PC-3 (cell line): ENCODE measurements at places on chromosomes 12 and 14.
A peak's percentile ranks its signal among the peaks of the same experiment; 100 is the strongest.

DNA sequence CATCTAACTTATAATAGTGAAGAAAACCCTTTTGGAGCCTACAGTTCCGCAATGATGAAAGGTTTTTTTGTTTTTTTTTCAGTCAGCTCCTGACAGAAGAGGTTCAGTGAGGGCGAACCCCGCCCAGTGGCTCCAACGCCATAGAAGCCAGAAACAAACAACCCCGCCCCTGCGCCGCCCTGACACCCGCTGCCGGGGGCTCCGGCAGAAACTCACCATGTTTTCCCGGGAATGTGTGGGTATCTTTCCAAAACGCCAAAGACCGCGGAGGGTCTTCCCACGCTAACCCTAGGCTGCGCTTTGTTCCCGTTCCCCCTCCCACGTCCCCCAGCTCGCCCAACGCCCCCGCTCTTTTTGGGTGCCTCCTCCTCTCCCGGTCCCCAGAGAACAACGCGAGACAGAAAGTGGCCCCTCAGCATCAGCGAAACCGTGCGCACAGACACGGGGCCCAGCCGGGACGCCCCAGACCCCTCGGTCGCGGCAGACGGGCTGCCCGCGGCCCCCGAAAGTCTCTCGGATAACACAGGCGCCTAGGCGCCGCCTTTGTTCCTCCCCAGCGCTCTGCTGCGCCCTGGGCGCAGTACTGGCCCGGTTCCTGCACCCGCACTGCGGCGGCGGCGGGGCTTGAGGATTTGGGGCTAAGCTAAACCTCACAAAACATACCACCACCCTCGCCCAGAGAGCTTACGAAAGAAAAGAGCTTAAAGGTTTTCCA, 522 bp downstream of the TUBA1A start:
- H3K27me3 ChIP-seq: no peaks in the 10 kb centered on the region; the same call in 1 of the 2 replicates
- H3K27ac ChIP-seq: peak overlapping the region; percentile 14; the same call in 1 of the 2 replicates
- H3K4me1 ChIP-seq: peaks cover 5% of the 10 kb centered on the region; the same call in 1 of the 2 replicates
- no peaks in the 10 kb centered on the region for H3K36me3 ChIP-seq

DNA sequence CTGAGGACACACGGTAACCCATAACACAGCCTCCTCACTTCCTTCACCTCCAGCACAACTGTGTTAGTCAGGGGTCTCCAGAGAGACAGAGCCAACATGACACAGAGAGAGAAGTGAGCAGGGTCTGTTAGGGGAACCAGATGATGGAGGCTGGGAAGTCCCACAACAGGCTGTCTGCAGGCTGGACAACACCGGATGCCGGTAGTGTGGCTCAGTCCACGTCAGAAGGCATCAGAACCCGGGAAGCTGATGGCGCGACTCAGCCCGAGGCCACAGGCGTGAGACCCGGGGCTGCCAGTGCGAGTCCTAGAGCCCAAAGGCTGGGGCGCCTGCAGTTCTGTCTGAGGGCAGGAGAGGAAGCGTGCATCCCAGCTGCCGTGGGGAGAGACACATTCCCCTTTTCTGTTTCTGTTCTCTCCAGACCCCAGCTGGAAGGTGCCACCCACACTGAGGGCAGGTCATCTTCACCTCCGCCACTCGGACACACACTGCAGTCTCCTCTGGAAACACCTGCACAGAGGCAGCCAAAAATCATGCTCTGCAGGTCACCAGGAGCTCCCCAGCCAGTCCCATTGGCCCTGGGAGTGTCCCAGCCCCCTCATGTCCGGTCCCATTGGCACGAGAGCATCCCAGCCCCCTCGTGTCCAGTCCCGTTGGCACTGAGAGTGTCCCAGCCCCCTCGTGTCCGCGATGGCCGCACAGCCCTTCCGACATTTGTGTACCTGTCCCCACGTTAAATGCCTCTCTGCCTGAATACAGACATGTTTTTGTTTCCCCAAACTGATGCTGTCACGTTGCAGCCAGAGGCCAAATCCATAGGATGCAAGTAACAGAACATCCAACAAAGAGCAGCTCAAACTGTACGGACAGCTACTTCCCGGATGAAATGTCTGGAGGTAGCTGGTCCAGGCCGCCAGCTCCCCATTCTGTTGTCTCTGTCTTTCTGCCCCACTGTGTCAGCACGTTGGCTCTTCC, 7.9 kb upstream of the FBRSL1 start:
- no peak overlapping the region for H3K4me3 ChIP-seq
- 0 out of 2 replicates have a peak, but pooled peaks cover 3% of the 10 kb centered on the region for H3K27me3 ChIP-seq
- H3K36me3 ChIP-seq: no peaks in the 10 kb centered on the region
- no peaks in the 10 kb centered on the region for H3K4me1 ChIP-seq

DNA sequence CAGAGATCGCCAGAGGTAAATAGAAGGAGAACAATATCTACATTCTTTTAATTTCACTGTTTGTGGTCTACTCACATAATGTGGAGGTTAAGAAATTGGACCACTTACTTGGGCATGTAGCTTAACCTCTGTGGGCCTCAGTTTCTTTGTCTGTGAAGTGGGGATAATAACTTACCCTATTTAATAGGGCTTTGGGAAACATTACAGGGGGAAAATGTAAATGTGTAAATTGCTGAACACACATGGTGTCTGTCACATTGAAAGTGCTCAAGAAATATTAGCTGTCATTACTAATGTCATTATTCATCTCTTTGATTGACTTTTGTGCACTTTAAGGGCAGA, 140.5 kb downstream of the SLC8A3 start:
- no peaks in the 10 kb centered on the region for H3K36me3 ChIP-seq
- H3K27ac ChIP-seq: no peak overlapping the region
- H3K4me1 ChIP-seq: peaks cover 27% of the 10 kb centered on the region; the same call in 1 of the 2 replicates
- H3K27me3 ChIP-seq: no peaks in the 10 kb centered on the region

DNA sequence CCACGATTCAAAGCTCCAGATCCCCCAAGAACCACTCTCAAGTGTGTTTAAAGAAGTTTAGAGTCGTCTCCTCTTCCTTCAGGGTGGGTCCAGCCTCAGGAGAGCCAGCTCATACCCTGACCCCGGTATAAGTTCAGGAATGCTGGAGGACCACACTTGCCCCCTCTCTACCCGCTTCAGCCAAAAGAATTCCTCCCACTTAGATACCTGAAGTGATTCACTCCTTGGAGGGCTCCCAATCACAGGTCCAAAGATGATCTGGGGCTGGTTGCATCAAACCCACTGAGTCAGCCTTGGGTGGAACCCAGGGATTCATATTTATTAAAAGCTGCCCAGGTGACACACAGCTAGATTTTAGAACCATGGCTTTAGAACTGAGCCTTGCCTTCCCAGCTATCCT, 133.5 kb upstream of the PARP11 start:
- no peak overlapping the region for H3K27ac ChIP-seq
- peak; percentile 37 for DNase-seq
- H3K36me3 ChIP-seq: no peaks in the 10 kb centered on the region
- no peaks in the 10 kb centered on the region; the same call in 1 of the 2 replicates for H3K4me1 ChIP-seq

GRCh38 chr12:111102102-111102739, 181.8 kb upstream of the MYL2 start:
- no peak overlapping the region for H3K4me3 ChIP-seq
- H3K27ac ChIP-seq: no peak overlapping the region
- DNase-seq: no peak

DNA sequence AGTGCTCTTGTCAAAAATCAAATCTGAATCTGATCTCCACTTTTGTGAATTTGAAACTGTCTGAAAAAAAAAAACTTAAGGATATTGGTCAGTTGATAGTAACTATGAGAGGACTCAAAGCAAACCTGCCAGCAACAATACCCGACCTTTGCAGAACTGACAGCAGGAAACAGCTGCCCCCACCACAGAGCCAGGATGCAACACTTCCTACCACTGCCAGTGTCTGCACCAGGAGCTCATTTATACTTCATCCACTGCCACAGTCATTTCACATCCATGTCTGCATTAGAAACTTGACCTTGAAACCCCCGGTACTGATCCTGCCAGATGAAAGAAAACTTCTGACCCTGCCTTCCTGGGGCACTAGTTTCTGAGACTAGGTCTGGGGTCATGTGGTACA, 27.4 kb upstream of the RXYLT1 start:
- no peak for DNase-seq
- H3K27me3 ChIP-seq: peaks cover 32% of the 10 kb centered on the region
- H3K36me3 ChIP-seq: no peaks in the 10 kb centered on the region
- no peaks in the 10 kb centered on the region for H3K4me1 ChIP-seq

- H3K36me3 ChIP-seq: no peaks in the 10 kb centered on the region
- no peak overlapping the region for H3K27ac ChIP-seq
- peaks cover 15% of the 10 kb centered on the region; the same call in 1 of the 2 replicates for H3K27me3 ChIP-seq
These were observed 35.9 kb upstream of the JDP2 start for GRCh38 chr14:75391953-75392352.

DNA sequence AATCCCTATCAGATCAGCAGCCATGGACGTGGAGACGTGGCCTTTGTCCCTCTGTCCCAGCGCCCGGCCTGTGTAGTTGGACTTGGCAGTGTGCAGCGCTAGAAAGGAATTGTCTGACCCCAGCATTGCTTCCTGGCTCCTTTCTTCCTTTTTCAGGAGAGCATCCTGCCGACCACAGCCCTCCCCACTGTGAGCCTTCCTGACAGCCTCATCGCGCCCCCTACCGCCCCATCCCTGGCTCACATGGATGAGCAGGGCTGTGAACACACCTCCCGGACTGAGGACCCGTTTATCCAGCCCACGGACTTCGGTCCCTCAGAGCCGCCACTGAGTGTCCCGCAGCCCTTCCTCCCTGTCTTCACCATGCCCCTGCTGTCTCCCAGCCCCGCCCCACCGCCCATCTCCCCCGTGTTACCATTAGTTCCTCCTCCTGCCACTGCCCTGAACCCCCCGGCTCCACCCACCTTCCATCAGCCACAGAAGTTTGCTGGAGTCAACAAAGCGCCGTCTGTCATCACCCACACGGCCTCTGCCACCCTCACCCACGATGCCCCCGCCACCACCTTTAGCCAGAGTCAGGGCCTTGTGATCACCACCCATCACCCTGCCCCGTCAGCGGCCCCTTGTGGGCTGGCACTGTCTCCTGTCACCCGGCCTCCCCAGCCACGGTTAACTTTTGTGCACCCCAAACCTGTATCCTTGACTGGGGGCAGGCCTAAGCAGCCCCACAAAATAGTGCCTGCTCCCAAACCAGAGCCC, 40.6 kb downstream of the IL31 start:
- peaks cover 52% of the 10 kb centered on the region for H3K36me3 ChIP-seq
- H3K4me1 ChIP-seq: peaks cover 15% of the 10 kb centered on the region
- H3K27me3 ChIP-seq: no peaks in the 10 kb centered on the region
- H3K27ac ChIP-seq: no peak overlapping the region
- no peak overlapping the region for H3K4me3 ChIP-seq

DNA sequence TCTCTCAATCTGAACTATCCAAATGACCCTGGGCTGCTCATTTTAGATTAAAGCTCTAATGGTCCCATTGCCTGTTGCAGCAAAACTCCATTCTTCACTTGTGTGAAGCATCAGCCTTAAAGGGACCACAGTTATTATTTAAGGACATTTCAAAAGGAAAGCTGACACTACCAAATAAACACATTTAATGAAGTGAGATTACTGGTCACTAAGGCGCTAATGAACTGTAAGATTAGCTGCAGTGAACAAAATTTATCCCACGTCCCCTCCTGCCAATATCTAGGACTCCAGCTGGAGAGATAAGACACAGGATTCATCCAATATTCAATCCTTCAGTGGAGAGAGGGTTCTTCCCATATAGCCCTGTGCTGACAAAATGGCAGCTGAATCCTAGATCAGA, 1029.2 kb upstream of the SEL1L start:
- H3K4me1 ChIP-seq: no peaks in the 10 kb centered on the region
- no peaks in the 10 kb centered on the region for H3K27me3 ChIP-seq
- DNase-seq: no peak
- no peak overlapping the region for H3K4me3 ChIP-seq
- H3K36me3 ChIP-seq: no peaks in the 10 kb centered on the region

GRCh38 chr14:102891556-102891955, 30.9 kb upstream of the AMN start:
- H3K4me3 ChIP-seq: no peak overlapping the region
- H3K4me1 ChIP-seq: peaks cover 3% of the 10 kb centered on the region; the same call in 1 of the 2 replicates
- peak; percentile 65 for DNase-seq
- H3K36me3 ChIP-seq: peaks cover 10% of the 10 kb centered on the region; the same call in 1 of the 2 replicates

DNA sequence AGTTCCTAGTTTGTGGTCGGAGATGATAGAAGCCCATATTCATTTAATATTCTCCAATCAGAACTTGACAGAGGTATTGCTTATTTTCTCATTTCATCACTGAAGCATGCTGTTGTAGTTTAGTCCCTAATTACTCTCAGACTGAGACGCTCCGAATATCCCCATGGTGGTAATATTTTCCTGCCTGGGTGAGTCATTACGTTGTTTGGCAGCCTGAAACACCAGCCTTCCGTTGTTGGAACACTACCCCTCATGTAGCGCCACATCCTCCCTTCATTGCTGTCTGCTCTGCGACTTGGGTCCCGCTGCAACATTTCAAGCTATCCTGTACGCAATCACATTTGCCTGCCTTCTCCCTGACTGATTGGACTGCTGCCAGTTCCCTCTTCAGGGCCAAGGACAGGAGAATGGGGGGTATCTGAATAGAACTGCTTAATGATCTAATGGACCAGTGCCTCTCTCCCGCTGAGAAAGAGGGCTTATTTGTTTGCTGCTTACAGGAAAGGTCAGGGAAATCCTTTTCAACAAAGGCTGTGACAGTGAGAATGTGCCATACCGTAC, 369.1 kb downstream of the NPAS3 start:
- 0 out of 2 replicates have a peak, but pooled peaks cover 7% of the 10 kb centered on the region for H3K27me3 ChIP-seq
- H3K4me1 ChIP-seq: no peaks in the 10 kb centered on the region
- no peaks in the 10 kb centered on the region for H3K36me3 ChIP-seq
- no peak overlapping the region for H3K4me3 ChIP-seq
- H3K27ac ChIP-seq: no peak overlapping the region
- peak; percentile 16 for DNase-seq

GRCh38 chr12:76276499-76277151, 71.6 kb downstream of the BBS10 start:
- H3K36me3 ChIP-seq: no peaks in the 10 kb centered on the region
- no peaks in the 10 kb centered on the region for H3K27me3 ChIP-seq
- no peak overlapping the region for H3K4me3 ChIP-seq
- no peak for DNase-seq

GRCh38 chr12:84415946-84416345, 496.7 kb downstream of the SLC6A15 start:
- no peaks in the 10 kb centered on the region for H3K27me3 ChIP-seq
- no peak for DNase-seq
- H3K4me3 ChIP-seq: no peak overlapping the region

GRCh38 chr12:50017641-50018040, 7.7 kb downstream of the RACGAP1 start:
- peaks cover 8% of the 10 kb centered on the region for H3K4me1 ChIP-seq
- H3K4me3 ChIP-seq: no peak overlapping the region
- H3K27ac ChIP-seq: no peak overlapping the region
- DNase-seq: no peak

- peaks cover 98% of the 10 kb centered on the region for H3K27me3 ChIP-seq
- DNase-seq: no peak
- no peak overlapping the region for H3K4me3 ChIP-seq
These were observed 32.9 kb upstream of the ADGRD1 start for GRCh38 chr12:130920723-130921381.

DNA sequence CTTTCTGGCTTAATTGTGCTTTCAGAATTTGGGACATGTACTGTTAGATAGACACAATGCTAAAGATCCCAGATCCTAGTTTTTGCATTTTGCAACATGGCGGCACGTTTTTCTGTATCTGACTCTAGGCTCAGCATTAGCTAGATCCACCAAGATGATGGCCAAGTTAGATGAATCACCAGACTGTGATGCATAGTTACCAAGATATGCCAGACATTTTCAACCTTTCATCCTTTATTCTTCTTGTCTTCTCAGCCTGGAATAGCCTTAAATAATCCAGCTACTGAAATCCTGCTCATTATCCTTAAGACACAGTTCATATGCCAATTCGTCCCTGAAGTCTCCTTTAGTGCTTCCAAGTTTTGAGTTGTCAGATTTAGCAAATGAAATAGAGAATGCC, 144.9 kb upstream of the CRY1 start:
- no peaks in the 10 kb centered on the region for H3K27me3 ChIP-seq
- no peak overlapping the region for H3K27ac ChIP-seq
- peaks cover 25% of the 10 kb centered on the region for H3K4me1 ChIP-seq
- DNase-seq: peak; percentile 11
- H3K4me3 ChIP-seq: no peak overlapping the region

GRCh38 chr14:47191700-47192099, 483.7 kb downstream of the MDGA2 start:
- H3K4me1 ChIP-seq: no peaks in the 10 kb centered on the region
- no peaks in the 10 kb centered on the region for H3K36me3 ChIP-seq
- no peak for DNase-seq
